ENCODE measurements at places on chromosomes 3 and 15.

- DNase-seq, result no peak
Measured at GRCh38 chr3:190810957-190811356, 51.5 kb downstream of the GMNC start.

DNA sequence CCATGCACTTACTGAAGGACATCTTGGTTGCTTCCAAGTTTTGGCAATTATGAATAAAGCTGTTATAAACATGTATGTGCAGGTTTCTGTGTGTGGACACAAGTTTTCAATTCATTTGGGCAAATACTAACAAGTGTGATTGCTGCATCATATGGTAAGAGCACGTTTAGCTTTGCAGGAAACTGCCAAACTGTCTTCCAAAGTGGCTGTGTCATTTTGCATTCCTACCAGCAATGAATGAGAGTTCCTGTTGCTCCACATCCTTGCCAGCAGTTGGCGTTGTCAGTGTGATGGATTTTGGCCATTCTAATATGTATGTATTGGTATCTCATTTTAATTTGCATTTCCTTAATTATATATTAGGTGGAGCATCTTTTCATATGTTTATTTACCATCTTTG lies 280.1 kb downstream of the SV2B start:
- no peak for DNase-seq

- DNase-seq, result no peak
Measured at GRCh38 chr15:48031466-48031865, 89.3 kb upstream of the SLC24A5 start.

GRCh38 chr3:109071350-109072142 lies 46.4 kb downstream of the MORC1 start:
- DNase-seq, result no peak

DNA sequence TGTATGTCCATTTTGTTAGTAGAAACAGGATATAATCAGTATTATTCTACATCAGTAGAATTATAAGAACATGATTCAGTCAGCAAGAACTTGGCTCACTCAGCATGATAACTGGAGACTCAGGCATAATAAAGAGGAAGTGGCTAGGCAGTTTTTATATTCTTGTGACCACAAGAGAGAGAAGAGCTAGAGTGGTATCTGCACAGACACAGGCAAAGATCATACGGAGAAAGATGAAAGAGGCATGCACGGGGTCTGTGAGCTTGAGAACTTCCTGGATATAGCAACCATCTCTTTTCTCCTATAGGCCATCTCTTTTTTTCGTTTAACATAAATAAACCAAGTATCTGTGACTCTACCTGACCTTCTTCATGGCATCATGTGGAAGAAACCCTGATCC lies 46.8 kb downstream of the MYO5A start:
- DNase-seq, result no peak

DNA sequence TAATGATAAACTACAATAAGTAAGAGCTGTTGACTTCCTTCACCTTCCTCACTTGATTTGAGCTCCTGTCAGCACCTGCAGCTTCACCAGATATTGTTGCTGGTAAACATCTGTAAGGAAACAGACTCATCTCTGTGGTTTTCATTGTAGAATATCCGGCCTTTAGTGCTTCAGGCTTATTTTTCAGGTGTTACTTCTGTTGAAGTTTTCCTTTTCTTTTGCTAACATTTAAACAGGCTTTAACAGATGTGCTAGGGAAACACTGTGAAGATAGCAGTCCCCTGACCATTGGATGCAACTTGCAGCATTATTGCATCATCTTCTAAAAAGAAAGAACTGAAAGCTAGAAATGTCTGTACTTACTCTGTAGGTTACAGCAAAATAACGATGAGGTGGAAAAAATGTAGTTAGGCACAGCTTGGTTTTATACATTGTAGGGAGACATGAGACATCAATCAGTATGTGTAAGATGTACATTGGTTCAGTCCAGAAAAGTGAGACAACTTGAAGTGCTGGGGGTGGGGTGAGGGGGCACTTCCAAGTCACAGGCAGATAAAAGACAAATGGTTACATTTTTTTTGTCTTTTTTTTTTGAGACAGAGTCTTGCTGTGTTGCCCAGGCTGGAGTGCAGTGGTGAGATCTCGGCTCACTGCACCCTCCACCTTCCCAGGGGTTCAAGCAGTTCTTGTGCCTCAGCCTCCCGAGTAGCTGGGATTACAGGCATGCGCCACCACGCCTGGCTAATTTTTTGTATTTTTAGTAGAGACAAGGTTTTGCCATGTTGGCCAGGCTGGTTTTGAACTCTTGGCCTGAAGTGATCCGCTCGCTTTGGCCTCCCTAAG lies 10.2 kb downstream of the EDEM1 start:
- no peak for DNase-seq

GRCh38 chr3:40201770-40202169 lies 107.7 kb upstream of the EIF1B start:
- no peak for DNase-seq

- DNase-seq, result no peak
Measured at GRCh38 chr3:17195192-17195611, 310.4 kb downstream of the PLCL2 start.

- no peak for DNase-seq
Measured at GRCh38 chr15:70615435-70616310, 147.7 kb downstream of the UACA start.

DNA sequence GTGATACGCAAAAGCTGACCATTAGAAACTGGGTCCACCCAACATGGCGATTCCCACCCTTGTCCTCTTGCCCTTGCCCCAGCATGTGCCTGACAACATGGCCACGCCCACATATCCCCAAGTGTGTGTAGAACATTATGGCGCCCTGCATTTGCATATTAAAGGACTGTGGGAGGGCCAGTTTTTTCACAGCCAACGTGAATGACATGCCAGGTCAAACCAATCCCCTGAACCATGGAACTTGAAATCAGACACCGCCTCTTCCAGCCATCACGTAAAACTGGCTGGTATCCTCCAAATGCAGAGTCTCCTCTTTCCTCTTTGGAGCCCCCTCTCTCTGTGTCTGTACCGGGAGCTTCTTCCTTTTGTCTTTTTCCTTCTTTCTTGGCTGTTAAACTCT lies 156.7 kb upstream of the EPHA6 start:
- no peak for DNase-seq

- no peak for DNase-seq
Measured at GRCh38 chr15:71054286-71054952, 60.9 kb upstream of the THSD4 start.

- no peak for DNase-seq
Measured at GRCh38 chr3:58013973-58014649, 5.9 kb downstream of the FLNB start.

DNA sequence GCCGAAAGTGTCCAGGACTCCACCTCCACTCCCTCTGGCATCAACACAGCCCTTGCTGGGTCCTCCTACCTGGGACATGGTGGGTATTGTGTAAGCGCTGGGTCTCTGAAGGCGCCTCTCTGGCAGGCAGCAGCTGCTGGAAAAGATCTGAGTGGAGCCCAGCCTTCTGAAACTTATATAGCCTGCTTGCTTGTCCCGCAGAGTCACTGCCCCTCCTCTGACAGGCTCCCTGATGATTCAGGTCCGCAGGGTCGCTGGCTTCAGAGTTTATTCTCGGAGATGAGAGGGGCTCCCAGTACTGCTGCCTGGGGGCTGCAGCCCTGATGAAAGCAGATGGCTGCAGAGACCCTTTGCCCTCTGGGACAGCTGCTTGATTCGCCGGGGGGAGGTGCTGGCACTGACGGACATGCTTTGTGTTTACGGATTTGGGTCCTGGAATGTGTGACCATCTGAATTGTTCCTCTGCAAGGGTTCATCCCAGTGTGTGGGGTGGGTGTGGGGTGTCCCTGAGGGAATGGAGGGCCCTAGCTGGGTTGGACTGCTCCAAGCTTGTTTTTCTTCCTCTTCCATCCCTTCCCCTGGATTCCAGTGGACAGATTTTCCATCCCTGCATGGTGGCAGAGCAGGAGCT lies at the start of gene MUSTN1:
TSS of gene MUSTN1 (minus strand) at position 149 of the 631 bp plus-strand sequence. CDS start at position 78, 71 bp downstream.
- DNase-seq, result no peak

GRCh38 chr3:45178183-45179023 lies 32.2 kb upstream of the CDCP1 start:
- no peak for DNase-seq

DNA sequence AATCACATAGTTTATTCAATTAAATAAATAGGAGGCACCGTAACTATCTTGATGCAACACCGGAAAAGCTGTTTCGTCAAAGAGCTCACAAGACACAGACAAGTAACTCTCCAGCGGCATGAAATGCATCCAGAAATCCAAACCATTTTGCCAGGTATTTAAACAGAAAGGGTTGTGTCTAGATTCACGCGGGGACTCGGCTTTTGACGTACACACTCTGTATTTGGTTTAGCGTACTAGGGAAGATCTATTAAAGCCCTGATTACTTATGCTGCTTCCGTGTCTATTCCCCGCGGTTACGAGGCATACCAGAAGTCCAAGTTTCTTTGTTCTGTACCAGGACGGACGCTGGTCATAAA lies 718 bp downstream of the BNIP2 start:
- DNase-seq, result no peak

DNA sequence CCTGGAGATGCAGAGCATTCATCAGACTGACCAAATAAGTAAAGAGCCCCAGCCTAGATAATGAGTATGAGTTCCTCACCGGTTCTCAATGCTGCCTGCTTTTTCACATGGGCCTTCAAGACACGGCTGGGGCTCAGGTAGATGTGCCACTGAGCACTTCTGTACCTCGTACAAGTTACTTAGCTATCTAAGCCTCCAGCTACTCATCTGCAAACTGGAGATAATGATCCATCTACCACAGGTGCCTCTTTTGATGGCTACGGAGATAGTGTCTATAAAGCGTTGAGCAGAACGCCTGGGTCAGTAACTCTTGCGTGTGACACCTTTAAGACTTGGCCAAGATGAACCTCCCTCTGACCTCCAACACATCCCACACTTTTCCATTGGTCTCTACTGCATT lies 56.3 kb downstream of the CCR4 start:
- no peak for DNase-seq

DNA sequence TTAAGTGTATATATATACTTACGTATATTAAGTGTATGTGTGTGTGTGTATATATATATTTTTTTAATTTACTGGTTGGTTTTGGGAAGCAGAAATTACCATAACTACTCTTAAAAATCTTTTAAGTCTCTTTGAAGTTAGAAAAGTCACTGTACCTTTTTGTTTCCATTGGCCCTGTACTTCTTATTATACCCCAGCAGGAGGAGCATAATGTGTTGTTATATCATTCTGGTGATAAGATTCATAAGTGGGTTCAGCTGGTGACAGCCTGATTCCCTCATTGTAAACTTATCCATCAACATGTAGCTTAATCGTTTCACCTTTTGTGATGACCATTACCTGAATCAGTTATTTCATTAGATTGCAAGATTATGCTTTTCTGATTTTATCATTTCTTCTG lies 30.8 kb downstream of the MLH1 start:
- DNase-seq, result no peak

DNA sequence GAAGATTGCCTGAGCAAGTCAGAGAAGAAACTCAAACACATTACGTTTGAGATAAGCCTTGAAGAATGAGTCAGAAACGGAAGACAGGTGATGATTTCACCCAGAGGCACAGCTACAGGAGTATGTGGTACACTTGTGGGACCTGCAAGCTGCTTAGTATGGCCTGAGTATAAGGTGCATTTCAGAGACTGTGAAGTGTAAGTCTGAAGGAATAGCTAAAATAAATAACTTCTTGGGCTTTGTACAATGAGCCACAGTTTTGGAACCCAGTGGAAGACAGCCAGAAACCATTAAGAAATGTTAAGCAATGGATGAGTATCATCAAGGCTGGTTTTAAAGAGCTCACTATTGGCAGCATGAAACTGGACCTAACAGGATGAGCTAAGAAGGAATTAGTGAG lies 826.2 kb downstream of the ROBO1 start:
- DNase-seq, result no peak

GRCh38 chr15:26572602-26573350 lies 200.1 kb downstream of the GABRB3 start:
- DNase-seq, result no peak

DNA sequence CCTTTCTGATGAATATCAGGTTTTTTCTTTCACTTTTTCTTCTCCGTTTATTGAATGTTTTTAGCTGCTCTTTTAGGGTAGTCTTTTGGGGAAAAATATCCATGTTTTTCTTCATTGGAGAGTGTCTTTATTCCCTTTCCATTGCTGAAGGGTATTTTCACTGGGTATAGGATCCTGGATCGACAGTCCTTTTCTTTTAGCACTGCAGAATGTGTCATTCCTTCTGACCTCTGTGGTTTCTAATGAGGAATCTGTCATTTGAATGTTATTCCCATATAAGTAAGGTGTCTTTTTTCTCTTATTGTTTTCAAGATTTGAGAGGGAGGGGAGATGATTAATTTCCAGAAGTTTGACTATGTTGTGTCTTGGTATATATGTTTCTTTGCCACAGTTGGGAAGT lies 96.8 kb downstream of the BBX start:
- no peak for DNase-seq

DNA sequence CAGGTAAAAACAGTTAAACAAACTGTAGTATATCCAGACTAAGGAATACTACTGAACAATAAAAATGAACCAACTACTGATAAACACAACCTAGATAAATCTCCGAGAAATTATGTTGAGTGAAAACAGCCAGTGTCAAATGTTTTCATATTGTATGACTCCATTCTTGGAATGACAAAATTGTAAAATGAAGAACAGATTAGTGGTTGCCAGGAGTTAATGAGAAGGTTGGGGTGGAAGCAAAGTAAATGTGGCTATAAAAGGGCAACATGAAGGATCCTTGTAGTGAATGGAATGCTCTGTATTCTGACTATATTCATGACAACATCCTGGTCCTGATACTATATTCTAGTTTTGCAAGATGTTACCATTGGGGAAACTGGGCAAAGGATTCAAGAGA lies 27.5 kb upstream of the ACKR4 start:
- no peak for DNase-seq

DNA sequence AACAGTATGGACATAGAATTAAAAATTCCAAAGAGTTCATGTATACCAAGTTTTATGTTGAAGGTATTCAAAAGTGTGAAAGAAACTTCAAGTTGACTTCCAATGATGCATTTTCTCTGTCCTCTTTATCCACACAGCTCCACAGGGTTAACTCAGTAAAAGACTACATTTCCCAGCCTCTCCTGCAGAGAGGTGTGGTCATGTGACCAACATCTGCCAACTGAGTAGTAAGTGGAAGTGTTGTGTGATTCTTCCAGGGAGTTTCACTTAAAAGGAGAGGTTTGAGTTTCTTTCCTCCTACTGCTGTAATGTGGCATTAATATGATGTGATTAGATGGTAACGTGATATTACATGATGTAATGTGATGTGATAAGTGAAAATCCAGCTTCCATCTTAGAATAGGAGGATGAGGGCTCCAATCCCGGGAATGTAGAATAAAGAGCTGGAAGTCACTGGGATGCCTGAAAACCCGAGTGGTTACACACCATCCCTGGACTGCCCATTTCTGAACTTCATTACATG lies 280.6 kb downstream of the ARRDC4 start:
- DNase-seq, result no peak

GRCh38 chr15:42623951-42624350 lies 48.5 kb downstream of the STARD9 start:
- DNase-seq, result no peak

- no peak for DNase-seq
Measured at GRCh38 chr15:77858792-77859490, 218.6 kb downstream of the TBC1D2B start.

- DNase-seq, result no peak
Measured at GRCh38 chr3:3726549-3726948, 72.7 kb upstream of the LRRN1 start.

All from activated gamma-delta T cell (primary cell).